ENCODE measurements at places on chromosomes 6 and 20.

DNA sequence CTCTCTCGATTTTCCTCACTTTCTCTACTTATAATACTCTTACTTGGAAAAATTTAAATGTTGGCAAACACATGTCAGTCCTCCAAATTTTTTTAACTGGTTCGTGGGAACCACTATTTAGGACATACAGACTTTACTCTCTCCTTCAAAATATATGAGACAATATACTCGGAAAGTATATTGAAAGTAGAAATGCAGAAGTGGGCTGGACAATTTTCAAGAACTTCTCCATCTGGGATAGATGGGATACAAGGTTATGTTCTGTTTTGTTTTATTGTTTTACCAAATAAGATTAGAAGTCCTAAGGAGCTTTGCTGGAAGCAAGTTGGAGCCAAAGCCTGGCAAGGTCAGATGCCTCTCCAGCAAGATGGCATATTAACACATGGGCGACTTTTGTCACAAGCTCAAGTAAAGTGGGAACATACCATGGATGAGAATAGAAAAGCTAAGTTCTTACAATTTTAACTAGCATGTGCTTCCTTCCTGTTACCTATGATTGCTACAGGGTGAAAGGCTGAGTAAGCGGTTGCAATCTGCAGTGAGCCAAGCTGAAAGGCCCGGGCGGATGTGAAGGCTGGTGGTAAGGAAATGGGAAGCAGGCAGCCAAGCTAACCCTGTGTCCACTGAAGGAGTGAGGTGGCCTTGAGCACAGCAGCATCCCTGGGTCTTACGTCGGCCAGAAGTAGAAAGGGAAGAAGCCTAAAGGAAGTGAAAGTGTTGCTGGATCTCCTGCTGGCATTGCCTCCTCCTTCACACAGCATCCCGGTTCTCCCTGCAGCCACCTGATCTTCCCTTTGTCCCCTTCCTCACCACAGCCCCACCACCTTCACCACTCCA, 7.1 kb downstream of the MAP3K5 start:
- DNase-seq: peak; percentile 39

DNA sequence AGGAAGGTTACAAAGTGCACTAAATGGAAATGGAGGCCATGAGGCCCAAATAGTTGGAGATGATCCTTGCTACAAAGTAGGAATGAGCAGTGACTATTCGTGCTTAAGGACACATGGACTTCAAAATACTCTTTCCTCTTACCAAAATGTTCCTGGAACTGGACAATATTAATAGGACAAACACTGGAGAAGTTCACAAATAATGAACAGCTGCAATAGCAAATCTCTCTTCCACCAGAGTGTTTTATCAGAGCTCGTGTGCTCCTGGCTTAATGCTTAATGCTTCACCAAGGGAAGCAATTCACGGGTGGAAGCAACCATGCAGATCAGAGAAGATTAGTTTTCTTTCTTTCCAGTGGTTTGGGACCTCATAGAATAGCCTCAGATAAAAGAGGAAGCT, 435.4 kb downstream of the BCKDHB start:
- no peak for DNase-seq

GRCh38 chr6:72742001-72742673, 120.3 kb downstream of the KCNQ5 start:
- no peak for DNase-seq

GRCh38 chr6:31899215-31899614, 1.7 kb upstream of the EHMT2 start:
- no peak for DNase-seq

GRCh38 chr6:128406453-128406852, 113.9 kb downstream of the PTPRK start:
- DNase-seq: no peak

- no peak for DNase-seq
These were observed 182.1 kb downstream of the KIF6 start for GRCh38 chr6:39543095-39543494.

DNA sequence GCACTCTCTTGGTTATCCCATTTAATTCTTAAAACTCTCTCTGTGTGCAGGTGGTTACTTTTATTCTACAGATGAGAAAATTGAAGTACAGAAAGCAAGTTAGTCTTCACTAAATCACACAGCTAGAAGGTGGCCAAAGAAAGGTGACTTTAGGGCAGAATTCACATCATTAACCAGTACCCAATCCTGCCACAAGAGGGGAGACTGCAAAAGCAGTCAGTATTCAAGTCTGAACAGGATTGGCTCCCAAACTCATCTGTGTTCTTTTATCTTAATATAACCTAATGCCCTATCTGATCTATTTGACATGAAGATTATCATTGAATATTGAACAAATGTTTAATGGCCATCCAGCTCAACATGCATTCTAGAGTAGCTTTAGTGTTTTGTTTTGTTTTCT, 225.3 kb upstream of the FAM83B start:
- no peak for DNase-seq

DNA sequence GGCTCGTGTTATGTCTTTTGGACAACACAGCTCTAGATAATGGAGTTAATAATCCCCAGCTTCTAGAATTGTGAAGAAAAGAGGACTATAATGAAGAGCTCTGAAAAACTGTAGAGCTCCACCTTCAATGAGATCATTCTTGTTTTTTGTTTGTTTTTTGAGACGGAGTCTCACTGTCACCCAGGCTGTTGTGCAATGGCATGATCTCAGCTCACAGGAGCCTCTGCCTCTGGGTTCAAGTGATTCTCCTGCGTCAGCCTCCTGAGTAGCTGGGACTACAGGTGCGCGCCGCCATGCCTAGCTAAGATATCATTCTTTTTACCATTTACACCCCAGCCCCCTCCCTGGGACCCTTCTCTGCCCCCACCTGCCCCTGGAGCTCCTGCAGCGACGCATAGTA, 36.6 kb downstream of the ERGIC3 start:
- DNase-seq: no peak

DNA sequence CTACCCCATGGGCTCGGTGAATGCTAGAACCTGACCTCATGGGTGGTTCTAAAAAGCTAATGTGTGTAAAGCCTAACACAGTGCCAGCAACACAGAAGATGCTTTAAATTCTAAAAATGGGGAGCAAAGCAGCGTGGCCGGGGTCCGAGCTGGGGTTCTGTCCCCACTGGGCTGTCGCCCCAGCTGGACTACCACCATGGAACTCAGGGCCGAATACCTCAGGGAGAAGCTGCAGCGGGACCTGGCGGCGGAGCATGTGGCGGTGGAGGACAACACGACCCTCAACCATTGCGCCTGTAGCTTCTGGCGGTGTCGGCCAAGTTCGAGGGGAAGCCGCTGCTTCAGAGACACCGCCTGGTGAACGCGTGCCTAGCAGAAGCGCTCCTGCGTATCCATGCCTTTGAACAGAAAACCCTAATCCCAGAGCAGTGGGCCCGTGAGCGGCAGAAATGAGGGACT, 8.4 kb downstream of the SOX4 start:
- DNase-seq: no peak

DNA sequence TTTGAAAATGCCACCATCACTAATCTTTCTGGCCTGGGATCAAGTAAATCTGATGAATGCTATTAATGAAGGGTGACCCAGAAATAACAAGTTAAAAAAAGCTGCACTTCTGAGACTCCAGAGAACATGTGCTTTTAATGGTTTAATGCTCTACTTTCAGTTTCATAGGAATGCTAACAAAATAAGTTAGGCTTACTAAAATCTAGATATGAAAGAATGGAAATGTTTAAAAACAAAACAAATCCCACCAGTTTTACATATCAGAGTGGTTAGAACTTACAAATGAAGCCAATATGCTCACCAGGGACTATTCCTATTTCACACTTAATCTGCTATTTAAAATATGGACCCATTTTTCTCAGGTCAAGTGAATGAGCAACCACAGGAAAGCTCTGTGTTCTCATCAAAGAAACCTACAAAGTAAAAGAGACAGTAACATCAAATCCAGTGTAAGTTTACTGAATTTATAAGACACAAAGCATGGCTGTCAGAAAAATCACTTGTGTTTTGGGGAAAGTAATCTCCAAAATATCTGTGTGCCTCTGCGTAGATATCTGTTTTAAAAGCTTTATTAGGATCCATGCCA, 40.3 kb downstream of the FYN start:
- no peak for DNase-seq

DNA sequence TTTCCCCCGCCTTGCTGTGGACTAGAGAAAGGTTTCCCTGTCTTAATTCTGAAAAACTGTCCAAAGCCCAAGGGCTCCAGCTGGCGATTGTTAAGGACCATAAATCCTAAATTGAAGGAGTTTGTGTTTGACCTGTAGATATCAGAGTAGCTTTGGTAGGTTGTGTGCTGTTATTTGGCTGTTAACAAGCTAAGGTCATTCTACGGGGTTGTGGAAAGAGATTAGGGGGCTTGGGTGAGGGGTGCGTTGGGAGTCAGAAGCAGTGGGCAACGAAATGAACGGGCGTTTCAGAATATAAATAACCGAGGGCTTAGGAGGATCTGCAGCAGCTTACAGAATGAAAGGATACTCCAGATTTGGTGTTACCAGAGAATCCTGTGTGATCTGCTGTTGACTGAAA, 32.6 kb upstream of the BTN3A2 start:
- DNase-seq: no peak

- no peak for DNase-seq
These were observed 20.5 kb upstream of the SNRPC start for GRCh38 chr6:34736823-34737222.

- DNase-seq: no peak
These were observed 260.6 kb downstream of the ERMARD start for GRCh38 chr6:170012037-170012330.

GRCh38 chr6:28134716-28135115, 7.0 kb upstream of the ZKSCAN8 start:
- no peak for DNase-seq

- DNase-seq: no peak
These were observed 94.8 kb upstream of the CNKSR3 start for GRCh38 chr6:154605178-154605881.

GRCh38 chr20:64244870-64245603, 10.5 kb upstream of the PCMTD2 start:
- no peak for DNase-seq

- DNase-seq: no peak
These were observed 282.4 kb upstream of the HSF2 start for GRCh38 chr6:122116835-122117627.

DNA sequence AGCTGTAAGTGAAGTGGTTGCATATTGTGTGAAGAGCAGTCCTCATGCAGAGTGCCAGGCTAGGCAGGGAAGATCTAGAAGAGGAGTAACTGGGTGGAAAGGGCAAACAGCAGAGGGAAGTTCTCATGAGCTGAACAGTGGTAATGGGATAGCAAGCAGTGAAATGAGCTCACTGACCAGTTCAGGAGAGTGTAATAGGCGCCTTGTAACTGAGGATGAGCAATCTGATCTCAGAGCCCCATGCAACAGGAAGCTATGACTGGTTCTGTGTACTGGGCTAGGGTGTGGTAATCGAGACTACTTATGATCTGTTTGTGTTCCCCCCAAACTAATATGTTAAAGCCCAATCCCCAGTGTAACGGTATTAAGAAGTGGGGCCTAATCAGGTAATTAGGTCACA, 98.6 kb downstream of the RFX6 start:
- DNase-seq: no peak

DNA sequence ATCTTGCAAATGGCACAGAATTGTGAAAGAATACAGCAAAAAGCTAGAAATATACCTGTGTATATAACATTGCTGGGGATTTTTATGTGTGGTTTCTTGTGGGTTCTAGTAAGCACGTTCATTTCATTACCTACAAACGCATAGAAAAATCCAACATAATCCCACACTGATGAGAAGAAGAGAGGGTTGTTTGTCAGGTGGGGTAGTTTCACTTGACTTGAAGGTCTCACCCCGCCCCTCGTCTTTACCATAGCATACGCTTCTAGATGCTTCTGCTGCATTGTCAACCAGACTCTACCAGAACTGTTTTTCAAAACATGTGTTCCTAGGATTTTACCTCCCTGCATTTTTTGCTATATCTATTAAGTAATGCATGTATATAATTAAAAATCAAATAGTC, 284.1 kb upstream of the TAB2 start:
- DNase-seq: no peak

DNA sequence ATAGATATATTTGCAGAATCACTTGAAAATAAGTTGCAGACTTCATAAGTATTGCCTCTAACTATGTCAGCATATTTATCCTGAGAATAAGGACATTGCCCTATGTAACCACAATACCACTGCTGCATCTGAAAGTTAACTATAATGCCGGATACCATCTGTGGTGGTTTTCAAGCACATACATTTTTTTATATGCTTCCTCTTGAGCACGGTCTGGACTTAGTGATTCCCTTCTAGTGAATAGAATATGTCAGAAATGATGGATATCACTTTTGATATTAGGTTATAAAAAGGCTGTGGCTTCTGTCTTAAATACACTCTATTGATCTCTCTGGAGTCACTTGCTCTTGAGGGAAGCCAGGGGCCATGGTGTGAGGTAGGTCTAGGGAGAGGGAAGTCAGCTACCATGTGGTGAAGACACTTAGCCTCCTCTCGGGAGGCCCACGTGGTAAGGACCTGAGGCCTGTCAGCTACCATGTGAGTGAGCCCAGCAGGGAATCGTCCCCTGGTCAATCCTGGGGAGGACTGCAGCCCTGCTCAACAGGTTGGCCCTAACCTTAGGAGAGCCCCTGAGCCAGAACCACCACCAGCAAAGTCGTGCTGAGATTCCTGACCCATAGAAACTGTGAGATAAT, 57.5 kb downstream of the CCDC170 start:
- no peak for DNase-seq

DNA sequence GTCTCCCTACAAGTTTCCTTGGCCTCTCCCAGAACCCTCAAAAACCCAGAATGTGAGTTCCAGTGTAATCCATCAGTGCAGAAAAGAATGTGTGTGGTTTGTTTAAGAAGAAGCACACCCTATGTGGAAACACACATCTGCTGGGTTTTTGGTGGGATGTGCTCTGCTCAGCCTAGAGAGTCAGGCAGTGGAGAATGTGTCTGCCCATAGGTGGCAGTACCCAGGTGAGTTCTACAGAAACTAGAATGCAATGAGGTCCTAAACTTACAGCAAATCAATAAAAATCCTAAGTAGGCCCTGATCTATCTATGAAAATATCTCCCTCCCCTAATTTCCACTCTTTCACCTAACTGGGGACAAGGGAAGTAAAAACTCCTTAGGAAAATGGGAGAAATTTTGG, 437.3 kb downstream of the DHX35 start:
- no peak for DNase-seq

- DNase-seq: no peak
These were observed 16.8 kb downstream of the IL22RA2 start for GRCh38 chr6:137156650-137157049.

DNA sequence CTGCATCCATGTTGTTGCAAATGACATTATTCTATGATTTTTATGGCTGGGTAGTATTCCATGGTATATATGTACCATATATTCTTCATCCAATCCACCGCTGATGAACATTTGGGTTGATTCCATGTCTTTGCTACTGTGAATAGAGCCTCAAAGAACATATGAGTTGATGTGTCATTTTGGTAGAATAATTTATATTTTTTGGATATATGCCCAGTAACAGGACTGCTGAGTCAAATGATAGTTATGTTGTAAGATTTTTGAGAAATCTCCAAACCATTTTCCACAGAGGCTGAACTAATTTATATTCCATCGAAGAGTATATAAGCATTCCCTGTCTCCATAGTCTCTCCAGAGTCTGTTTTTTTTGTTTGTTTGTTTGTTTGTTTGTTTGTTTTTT, 1373.5 kb downstream of the GRIK2 start:
- DNase-seq: no peak
